Uterus (tissue), 4 donors: ENCODE measurements at places on chromosomes 2 and 18. TPM values are rescaled to one million over a fixed set of nuclear protein-coding genes. Genes with fewer than 3 reads are reported as not detected.

The TXNDC2 gene
- 0.07 TPM for total RNA-seq

The REG1A gene
- total RNA-seq, result 0.82 TPM

The ARHGAP15 gene
- total RNA-seq, result 4.4 TPM

The STK16 gene
- 15.3 TPM for total RNA-seq

The SCN3A gene
- 2.4 TPM for total RNA-seq

The TANK gene
- 56.6 TPM for total RNA-seq

The ST8SIA3 gene
- total RNA-seq, result 0.07 TPM

The MC4R gene
- 0.41 TPM for total RNA-seq

The ONECUT2 gene
- not detected for total RNA-seq

The KIF5C gene
- total RNA-seq, result 11.0 TPM

The COBLL1 gene
- 4.1 TPM for total RNA-seq

The STARD6 gene
- not detected for total RNA-seq

DNA sequence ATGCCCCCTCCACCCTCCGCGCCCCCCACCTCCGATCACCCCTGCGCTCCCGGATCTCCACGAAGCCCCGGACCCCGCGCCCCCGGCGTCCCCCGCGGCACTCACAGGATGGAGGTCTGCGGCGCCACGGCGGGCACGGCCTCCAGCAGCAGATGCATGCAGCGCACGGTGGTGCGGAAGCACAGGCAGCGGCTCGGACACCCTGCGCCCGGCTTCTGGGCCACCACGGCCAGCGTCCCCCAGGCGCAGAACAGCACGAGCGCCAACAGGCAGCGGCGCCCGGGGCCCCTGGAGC, 217 bp downstream of the PXDN start:
- peaks cover 9% of the 10 kb centered on the region for H3K4me1 ChIP-seq
- H3K27me3 ChIP-seq, result no peaks in the 10 kb centered on the region
- DNase-seq, result no peak
- H3K36me3 ChIP-seq, result no peaks in the 10 kb centered on the region
- peak overlapping the region; percentile 98 for H3K27ac ChIP-seq

GRCh38 chr2:149877913-149878312, 290.3 kb upstream of the MMADHC start:
- no peaks in the 10 kb centered on the region for H3K36me3 ChIP-seq
- no peaks in the 10 kb centered on the region for H3K4me1 ChIP-seq
- DNase-seq, result no peak
- H3K27ac ChIP-seq, result no peak overlapping the region

DNA sequence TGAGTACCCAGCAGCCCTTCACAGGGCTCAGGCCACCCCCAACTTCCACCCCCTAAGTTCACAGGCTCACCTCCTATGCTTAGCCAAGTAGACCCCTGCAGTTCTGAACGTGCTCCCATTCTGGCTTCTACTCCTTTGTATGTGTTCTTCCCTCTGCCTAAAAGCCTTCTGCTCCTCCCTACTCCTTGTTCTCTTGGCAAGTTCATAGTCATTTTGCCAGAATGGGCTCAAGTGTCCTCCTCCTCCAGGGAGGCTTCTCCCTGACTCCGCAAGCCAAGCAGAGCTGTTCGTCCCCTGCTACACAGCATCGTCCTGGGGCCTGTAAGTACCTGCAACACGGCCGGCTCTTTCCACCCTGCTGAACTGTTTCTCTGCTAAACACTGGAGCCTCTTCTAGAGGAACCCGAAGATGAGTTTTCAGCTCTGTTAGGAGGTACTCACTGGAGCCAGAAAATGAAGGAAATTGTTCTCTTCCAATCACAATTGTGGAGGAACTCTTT, 14.6 kb upstream of the CETN1 start:
- H3K27me3 ChIP-seq, result no peaks in the 10 kb centered on the region
- H3K27ac ChIP-seq, result no peak overlapping the region
- no peak for DNase-seq
- H3K4me3 ChIP-seq, result no peak overlapping the region
- H3K36me3 ChIP-seq, result no peaks in the 10 kb centered on the region
- no peaks in the 10 kb centered on the region for H3K4me1 ChIP-seq

GRCh38 chr2:27798948-27799645, 27.6 kb downstream of the MRPL33 start:
- no peak overlapping the region for H3K4me3 ChIP-seq
- peak overlapping the region; percentile 84 for H3K27ac ChIP-seq
- peak; percentile 86 for DNase-seq
- no peaks in the 10 kb centered on the region for H3K36me3 ChIP-seq

GRCh38 chr2:201255408-201256033, 4.8 kb upstream of the CASP8 start:
- H3K27me3 ChIP-seq, result no peaks in the 10 kb centered on the region
- H3K27ac ChIP-seq, result no peak overlapping the region

- no peaks in the 10 kb centered on the region for H3K27me3 ChIP-seq
- H3K27ac ChIP-seq, result peak overlapping the region; percentile 94
- peak overlapping the region; percentile 80 for H3K4me3 ChIP-seq
- H3K4me1 ChIP-seq, result no peaks in the 10 kb centered on the region
- peak; percentile 39 for DNase-seq
Measured at GRCh38 chr2:54457323-54458023, 1.3 kb downstream of the SPTBN1 start.

DNA sequence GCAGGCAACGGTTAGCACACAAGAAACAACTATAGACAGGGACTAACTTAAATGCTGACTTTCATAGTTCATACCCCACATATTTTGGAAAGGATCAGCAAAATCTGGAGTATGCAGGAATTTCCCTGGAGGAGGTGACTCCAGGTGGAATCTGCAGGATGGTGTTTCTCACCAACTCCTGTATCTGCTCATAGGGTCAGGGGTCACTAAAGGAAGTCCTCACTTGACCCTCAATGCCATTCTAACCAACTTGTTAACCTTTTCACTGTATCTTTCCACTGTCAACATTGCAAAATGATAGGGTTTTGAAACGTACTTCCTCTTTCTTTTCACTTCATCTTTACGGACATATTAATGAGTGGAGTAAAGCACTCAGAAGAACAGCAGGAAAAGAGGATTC, 207.0 kb upstream of the CXCR4 start:
- H3K4me3 ChIP-seq, result no peak overlapping the region
- no peaks in the 10 kb centered on the region for H3K27me3 ChIP-seq
- DNase-seq, result no peak
- no peak overlapping the region for H3K27ac ChIP-seq
- no peaks in the 10 kb centered on the region for H3K36me3 ChIP-seq

DNA sequence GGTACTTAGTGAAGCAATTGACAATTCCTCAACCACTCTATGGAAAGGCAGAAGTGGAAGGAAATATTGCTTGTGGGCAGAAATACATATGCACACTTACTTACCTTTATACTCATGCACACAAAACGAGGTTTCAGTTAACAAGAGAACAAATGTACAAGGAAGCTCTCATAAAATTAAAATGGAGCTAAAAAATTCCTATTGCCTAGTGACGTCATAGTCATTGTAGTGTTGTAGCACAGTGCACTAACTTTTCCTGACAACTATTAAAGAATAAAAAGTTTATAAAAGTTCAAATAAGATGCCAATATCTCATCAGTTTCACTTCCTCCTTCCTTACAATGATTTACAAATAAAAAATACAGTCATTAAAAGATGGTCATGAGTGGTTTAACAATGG, 1161.9 kb upstream of the NRXN1 start:
- no peak overlapping the region for H3K27ac ChIP-seq
- no peaks in the 10 kb centered on the region for H3K27me3 ChIP-seq
- H3K4me1 ChIP-seq, result no peaks in the 10 kb centered on the region
- no peak overlapping the region for H3K4me3 ChIP-seq
- no peak for DNase-seq

GRCh38 chr2:142586693-142587580, 290.5 kb upstream of the KYNU start:
- H3K4me3 ChIP-seq, result no peak overlapping the region
- no peak for DNase-seq
- H3K36me3 ChIP-seq, result no peaks in the 10 kb centered on the region

DNA sequence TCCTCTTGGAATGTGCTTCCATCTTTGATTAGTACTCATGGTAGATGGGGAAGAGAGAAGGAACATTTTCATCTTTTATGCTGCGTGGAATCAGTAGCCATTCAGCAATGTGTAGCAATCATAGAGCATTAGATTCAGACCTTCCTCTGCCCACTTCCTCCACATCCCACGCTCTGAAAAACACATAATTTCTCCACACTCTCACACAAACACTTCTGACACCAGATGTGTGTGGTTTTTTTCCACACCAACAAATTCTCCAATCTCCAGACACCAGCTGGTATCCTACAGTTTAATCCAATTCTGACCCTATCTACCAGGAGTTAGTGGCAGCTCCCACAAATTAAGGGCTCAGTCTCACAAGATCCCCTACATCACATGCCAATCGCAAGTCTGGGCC, 103.3 kb downstream of the AOX1 start:
- DNase-seq, result no peak
- no peak overlapping the region for H3K27ac ChIP-seq
- no peaks in the 10 kb centered on the region for H3K36me3 ChIP-seq

- no peaks in the 10 kb centered on the region for H3K4me1 ChIP-seq
- H3K36me3 ChIP-seq, result no peaks in the 10 kb centered on the region
- DNase-seq, result no peak
- H3K27ac ChIP-seq, result no peak overlapping the region
Measured at GRCh38 chr2:33909945-33910695, 311.0 kb upstream of the FAM98A start.

- H3K27ac ChIP-seq, result no peak overlapping the region
- H3K4me1 ChIP-seq, result no peaks in the 10 kb centered on the region
- H3K4me3 ChIP-seq, result no peak overlapping the region
Measured at GRCh38 chr2:41116106-41116797, 664.4 kb upstream of the SLC8A1 start.

GRCh38 chr2:59196491-59196890, 955.4 kb upstream of the FANCL start:
- no peak for DNase-seq
- H3K27me3 ChIP-seq, result no peaks in the 10 kb centered on the region
- H3K36me3 ChIP-seq, result no peaks in the 10 kb centered on the region
- H3K4me3 ChIP-seq, result no peak overlapping the region
- no peaks in the 10 kb centered on the region for H3K4me1 ChIP-seq

- peak; percentile 83 for DNase-seq
- H3K4me1 ChIP-seq, result no peaks in the 10 kb centered on the region
- H3K4me3 ChIP-seq, result no peak overlapping the region
- H3K36me3 ChIP-seq, result no peaks in the 10 kb centered on the region
Measured at GRCh38 chr2:38115216-38116032, 39.5 kb upstream of the CYP1B1 start.

GRCh38 chr18:55833543-55833942, 245.6 kb upstream of the TCF4 start:
- no peaks in the 10 kb centered on the region for H3K4me1 ChIP-seq
- no peaks in the 10 kb centered on the region for H3K27me3 ChIP-seq
- H3K27ac ChIP-seq, result no peak overlapping the region
- H3K36me3 ChIP-seq, result no peaks in the 10 kb centered on the region
- DNase-seq, result no peak

DNA sequence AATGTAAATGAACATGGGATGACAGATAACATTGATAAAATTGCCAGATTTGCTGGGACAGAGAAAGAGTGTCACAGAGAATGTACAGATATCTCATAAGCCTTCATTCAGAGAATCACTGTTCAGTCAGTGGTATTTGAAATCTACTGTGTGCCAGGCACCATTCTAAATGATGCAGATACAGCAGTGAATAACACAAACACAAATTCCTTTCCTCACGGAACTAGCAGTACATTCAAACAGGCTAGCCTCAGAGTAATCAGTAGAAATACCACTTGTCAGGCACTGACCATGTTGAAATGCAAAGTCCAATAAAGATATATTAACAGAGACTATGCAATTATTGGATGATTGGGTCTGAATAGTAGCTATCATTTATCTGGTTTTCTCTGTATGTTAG, 211.0 kb downstream of the RDH14 start:
- no peak for DNase-seq
- H3K4me1 ChIP-seq, result no peaks in the 10 kb centered on the region
- H3K27ac ChIP-seq, result no peak overlapping the region
